RWPE1 (cell line): ENCODE measurements at places on chromosomes 16 and 17.

- DNase-seq: peak; percentile 93
Observed at GRCh38 chr16:66608241-66609138, 4.0 kb downstream of the CMTM3 start.

DNA sequence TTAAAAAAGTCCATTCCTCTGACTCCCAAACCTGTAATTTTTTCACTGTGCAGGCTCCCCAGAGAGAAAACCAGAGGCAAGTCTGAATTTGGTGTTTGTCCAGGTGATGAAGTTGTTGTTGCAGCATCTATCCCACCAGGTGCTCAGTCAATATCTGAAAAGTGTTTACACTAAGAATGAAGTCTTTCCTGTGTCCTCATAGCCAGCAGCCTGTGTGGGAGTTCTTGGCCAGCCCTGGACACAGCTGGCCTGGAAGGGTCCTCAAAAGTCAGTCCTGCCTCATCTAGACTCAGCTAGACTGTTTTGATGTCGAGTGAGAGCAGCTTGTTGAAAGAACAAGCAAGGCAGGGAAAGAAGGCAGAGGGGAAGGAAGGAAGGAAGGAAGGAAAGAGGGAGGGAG, 3.3 kb upstream of the PMP22 start:
- DNase-seq: no peak

DNA sequence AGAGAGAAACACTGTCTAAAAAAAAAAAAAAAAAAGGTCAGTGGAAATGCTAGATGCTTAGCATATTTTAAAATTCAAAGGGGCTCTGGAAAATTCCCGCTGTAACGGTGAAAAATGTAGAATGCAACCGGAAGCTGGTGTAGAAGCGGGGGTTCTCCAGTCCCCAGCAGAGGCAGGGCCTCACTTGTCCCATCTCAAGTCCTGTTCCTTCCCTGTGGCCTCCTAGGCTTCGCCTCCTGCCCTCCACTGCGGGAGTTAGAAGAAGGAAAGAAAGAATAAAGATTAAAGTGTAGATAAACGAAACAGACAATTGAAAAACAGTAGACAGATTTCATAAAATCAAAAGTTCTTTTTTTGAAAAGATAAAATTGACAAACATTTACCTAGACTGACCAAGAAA, 14.8 kb upstream of the ZNF287 start:
- DNase-seq: no peak

DNA sequence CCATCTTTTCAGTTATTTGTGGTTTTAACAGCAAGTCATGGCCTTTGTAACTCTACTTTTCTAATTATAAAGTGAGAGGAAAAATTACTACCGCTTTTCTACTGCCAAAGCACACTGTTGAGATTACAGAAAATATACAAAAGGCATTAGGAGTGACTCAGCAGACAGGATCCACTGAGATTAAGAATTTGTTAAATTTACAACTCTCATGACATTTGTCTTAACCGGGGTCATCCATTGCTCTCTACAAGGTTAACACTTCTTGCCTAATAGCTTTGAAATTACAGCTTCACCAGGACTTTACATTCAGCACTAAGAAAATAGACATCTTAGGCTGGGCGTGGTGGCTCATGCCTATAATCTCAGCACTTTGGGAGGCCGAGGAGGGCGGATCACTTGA, 93.4 kb downstream of the SSH2 start:
- no peak for DNase-seq

- no peak for DNase-seq
Observed at GRCh38 chr17:14201021-14201987, 35.4 kb downstream of the CDRT15 start.

GRCh38 chr17:8658810-8659209, 28.3 kb upstream of the MYH10 start:
- no peak for DNase-seq

DNA sequence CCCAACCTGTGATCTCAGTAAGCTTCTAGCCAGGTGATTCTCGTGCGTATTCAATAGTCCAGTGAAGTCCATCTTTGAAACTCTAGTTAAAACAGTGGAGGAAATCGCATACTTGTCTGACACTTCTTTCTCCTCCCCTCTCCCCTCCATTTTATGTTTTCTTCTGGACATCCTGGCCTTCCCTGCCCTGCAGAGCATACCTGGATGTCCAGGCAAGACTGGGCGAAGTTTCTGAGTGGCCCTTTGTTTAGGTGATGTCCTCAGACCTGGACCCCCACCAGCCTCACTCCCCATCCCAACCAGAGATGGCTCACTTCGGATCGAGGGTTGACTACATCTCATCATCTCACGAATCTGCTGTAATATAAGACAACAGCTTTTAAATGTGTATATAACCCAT, 65.7 kb downstream of the CCDC182 start:
- no peak for DNase-seq
